Right renal pelvis (tissue), 4 donors: ENCODE measurements at places on chromosomes 7 and 10. TPM values are rescaled to one million over a fixed set of nuclear protein-coding genes. Genes with fewer than 3 reads are reported as not detected.

- no peak for DNase-seq
Measured at GRCh38 chr10:121684276-121684675, 86.0 kb upstream of the FGFR2 start.

DNA sequence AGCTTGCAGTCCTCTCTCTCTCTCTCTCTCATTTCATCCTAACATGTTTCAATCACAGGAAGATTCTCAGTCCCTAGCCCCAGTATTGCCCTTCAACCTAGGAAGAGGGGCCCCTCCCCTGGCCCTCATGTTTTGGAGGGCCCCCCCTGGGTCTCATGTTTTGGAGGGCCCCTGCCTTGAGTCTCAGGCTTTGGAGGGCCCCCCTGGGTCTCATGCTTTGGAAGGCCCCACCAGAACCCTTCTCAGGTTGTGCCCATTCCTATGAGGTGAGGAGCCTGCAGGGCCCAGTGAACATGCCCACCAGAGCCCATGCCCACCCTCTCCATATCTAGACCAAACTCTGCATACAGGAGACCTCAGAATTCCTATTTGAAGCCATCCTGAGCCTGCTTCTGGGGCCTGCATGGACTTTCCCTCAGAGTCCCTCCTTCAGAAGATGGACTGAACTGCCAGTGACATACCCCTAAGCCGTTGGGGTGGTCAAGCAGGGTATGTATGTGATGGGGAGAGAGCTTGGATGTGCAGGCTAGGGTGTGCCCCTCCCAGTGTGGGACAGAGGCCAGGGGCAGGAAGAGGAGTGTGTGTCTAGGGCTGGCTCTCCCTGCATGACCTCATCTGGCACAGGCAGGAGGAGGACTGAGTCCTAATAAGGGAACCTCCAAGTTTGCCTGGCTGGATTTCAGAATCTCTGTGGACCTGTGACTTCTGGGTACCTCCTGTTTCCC lies 8.1 kb upstream of the VDAC2 start:
- DNase-seq = no peak

DNA sequence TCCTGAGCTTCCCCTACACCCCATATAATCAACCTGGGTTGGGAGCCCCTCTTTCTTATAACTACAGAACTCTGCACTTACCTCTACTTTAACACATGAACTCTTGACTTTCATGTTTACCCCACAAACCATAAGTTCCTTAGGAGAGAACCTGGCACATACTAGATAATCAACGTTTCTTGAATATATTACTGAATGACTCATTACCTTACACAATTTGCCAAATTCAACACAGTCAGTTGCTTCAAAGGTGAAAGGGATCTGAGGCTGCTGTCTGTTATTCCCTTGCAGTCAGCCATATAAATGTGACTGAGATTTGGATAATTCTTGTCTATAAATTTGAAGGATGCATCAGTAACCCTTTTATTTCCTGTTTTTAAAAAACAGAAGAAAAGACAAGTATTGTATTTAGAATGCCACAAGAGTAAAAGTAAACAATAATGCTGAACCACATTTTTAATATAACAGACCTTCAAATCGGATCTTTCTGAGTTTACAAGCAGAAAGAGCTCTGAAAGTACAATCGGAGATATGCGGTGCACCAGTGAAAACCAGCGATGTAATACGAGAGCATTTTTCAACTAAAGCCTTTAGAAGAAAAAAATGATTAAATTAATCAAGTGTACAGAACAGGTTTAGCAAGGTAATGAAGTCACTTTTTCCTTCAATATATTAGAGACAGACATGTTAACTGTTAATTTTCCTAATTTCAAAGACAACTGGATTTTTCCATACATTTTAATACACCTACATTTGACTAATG lies 29.5 kb upstream of the LRRC17 start:
- no peak for DNase-seq

Gene GATA3
- 111 TPM for polyA plus RNA-seq

- no peak for DNase-seq
Measured at GRCh38 chr7:105452085-105452484, 63.4 kb upstream of the SRPK2 start.

DNA sequence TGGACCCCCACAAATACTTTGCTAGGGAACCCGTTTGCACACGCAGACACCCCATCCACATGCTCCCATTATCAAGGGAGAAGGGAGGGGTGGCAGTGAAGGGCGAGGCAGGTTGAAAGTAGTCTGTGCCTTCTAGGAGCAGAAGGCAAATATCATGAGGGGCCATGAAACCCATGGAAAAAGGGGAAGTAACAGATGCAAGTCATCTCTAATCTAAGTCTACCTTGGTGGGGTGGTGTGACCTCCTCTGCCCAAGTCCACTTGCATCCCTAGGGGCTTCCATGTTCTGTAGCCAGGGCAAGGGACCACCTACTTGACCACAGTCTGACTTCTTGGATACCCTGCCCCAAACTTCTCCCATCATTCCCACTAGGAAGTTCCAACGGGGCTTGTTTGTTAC lies 5.5 kb downstream of the GIMAP6 start:
- no peak for DNase-seq

DNA sequence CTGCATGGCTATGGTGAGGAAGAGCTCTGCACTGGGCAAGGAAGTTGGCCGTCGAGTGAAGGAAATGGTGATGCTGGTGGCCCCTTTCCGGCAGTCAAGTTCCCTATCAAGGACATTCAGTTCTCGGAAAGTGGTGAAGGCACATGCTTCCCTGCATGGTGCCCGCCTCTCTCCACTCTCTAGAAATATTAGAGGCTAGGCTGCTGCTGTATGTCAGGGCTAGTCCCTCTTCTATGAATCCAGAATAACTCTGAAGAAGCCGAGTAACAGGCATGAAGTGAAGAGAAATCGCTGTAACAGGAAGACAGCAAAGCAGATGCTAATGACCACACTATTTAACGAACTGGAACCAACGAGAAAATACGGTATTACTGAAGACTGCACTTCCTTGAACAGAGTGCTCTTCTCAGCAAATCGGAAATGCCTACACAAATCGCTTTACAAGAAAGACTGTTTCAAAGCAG lies 5.4 kb downstream of the IDI1 start:
- DNase-seq = no peak

DNA sequence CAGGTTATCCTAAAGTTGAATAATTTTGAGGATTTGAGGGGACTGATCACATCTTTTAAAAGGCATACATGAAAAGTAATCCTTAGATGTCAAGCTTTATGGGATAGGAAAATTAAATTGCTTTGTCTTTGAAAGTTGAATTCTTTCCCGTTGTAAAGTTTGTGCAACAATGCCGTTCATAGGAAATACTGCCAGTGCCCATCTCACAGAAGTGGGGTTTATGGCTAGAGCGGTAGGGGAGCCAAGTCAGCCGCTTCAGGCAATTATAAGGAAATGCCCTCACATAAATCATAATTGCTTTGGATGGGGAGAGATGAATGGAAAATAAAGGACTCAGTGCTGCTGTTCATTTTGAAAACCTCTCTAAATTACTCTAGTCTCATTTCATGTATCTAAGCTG lies 18.1 kb downstream of the CDC123 start:
- DNase-seq = no peak

DNA sequence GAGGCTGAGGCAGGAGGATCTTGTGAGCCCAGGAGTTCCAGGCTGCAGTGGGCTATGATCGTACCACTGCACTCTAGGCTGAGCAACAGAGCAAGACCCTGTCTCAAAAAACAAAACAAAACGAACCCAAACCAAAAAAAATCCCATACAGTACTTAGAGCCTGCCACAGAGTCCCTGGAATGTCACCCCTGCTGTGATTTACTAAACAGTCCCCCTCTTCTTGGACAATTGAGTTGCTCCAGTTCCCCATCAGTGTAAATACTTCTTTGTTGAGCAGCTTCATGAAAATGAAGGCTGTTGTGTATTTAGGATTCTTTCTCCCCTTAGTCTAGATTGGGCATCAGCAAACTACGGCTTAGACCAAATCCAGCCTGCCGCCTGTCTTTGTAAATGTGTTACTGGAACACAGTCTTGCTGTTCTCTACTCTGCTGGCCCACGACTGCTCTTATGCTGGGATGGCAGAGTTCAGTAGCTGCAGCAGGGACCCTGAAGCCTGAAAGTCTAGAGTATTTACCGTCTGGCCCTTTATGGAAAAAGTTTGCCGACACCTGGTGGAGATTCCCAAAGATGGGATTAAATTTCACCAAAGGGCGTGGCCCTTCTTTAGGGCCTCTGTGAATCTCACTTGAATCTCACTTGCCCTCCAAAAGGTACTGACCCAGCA lies 57.8 kb downstream of the PALD1 start:
- no peak for DNase-seq

- DNase-seq = no peak
Measured at GRCh38 chr7:135971366-135971725, 5.8 kb downstream of the MTPN start.

Gene SLC26A3
- 0.35 TPM for polyA plus RNA-seq

- no peak for DNase-seq
Measured at GRCh38 chr10:94364482-94364881, 1.7 kb upstream of the NOC3L start.

- no peak for DNase-seq
Measured at GRCh38 chr10:35875016-35875676, 233.1 kb upstream of the FZD8 start.

GRCh38 chr10:23516530-23516929 lies 77.7 kb downstream of the OTUD1 start:
- DNase-seq = no peak

Gene TUBAL3
- not detected for polyA plus RNA-seq

DNA sequence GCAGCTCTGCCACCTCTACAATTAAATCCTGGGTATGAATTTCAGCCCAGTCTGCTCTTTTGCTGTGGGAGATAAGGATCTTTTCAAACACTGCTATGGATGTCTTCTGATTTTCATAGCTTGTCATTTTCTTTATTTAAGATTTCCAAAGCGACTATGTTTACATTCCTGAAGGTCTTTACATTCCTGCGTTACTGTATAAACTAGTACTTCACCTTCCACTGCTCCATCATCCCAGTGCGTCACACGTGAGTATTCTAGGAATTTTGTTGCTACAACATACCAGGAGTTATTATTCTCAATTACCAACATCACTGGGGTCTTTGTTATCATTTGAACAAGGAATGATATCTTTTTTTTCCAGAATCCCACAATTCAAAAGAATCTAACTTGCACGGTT lies 944.7 kb downstream of the SORCS3 start:
- DNase-seq = no peak

DNA sequence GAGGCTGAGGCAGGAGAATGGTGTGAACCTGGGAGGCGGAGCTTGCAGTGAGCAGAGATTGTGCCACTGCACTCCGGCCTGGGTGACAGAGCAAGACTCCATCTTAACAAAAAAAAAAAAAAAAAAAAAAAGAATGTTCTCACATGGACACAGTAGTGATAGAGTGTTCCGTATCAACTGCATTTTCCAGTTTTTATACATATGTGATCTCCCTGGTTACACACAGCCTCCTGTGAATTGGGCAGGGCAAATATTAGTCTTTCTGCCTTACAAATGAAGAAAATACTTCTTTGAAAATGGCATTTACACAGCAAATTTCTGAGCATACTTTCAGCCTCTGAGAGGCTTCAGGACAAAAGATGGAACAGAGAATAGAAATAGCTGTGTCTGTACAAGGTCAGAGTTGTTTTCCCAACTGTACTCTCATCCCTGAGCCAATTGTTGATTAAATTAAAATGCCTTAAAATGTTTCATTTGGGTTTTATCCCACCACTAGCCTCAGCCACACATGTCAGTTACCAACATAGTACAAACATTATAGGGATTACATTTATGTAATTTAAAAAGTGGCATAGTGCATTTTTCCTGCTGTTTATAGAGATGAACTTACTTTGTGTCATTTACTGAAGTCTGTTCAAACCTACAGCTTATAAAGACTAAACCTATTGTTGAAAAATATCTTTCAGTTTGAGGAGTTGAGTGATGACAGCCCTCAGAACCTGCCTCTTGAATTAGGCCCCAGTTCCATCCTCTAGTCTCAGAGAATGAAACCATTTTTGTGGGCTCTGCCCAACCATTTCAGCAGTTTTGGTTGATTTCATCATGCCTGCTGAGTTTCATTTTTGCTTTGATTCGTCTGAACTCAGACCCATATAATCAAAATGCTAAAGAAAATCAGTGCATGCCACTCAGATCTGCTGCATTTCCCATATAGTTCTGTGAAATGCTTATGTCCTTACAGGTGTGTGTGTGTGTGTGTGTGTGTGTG lies 609.4 kb upstream of the C7orf33 start:
- no peak for DNase-seq

Gene GRM3
- 0.33 TPM for polyA plus RNA-seq

GRCh38 chr10:86443069-86443468 lies 76.5 kb upstream of the GRID1 start:
- DNase-seq = no peak

Gene RPP30
- polyA plus RNA-seq = 59.4 TPM

Gene NAT16
- polyA plus RNA-seq = not detected

- DNase-seq = no peak
Measured at GRCh38 chr10:113459626-113460280, 93.1 kb upstream of the HABP2 start.

Gene SLC29A4
- polyA plus RNA-seq = 19.9 TPM

GRCh38 chr7:155798673-155799439 lies 13.4 kb downstream of the SHH start:
- no peak for DNase-seq

Gene PTF1A
- not detected for polyA plus RNA-seq

Gene ASAH2B
- 13.6 TPM for polyA plus RNA-seq

GRCh38 chr10:958106-958505 lies 26.6 kb upstream of the LARP4B start:
- DNase-seq = no peak

- no peak for DNase-seq
Measured at GRCh38 chr10:3776796-3777571, 8.0 kb downstream of the KLF6 start.

- DNase-seq = peak; percentile 26
Measured at GRCh38 chr10:122435212-122435827, 19.1 kb upstream of the ARMS2 start.

Gene GPC2
- polyA plus RNA-seq = 8.7 TPM

DNA sequence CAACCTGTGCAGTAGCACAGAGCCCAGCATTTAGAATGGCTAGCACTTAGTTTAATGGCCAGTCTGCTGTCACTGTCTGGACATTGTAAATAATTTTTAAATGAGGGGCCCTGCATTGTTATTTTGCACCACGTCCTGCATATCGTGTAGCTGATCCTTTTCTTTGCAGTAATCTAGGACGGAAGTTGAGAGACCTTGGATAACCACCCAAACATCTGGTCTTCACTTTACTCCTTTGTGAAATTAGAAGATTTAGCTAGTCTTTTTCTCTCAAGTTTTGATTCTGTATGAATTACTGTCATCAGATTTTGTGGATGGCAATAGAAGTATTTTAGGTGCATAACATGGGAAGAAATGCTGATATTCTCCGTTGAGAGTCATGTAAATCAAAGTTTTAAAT lies 1.9 kb downstream of the MIOS start:
- no peak for DNase-seq

DNA sequence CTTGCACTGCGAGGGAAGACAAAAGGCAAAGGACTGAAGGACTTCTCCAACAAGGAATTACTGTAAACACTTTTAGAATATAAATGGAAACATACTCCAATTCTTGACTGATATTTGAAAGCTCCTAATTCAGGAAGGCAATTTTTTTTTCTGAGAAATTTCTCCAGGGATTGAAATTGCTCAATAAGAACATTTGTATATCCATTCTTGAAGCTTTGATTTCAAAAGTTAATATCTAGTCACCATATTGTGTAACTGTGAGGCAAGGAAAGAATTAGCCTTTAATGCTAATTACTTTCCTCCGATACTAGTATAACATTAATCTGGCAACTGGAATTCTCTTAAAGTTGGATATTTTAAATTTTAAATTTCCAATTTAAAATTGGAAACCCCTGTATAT lies 188.4 kb upstream of the COL1A2 start:
- DNase-seq = no peak

Gene TRRAP
- 38.5 TPM for polyA plus RNA-seq

- DNase-seq = no peak
Measured at GRCh38 chr10:98254234-98254974, 13.6 kb downstream of the LOXL4 start.

Gene FGFR2
- polyA plus RNA-seq = 86.5 TPM
